ENCODE measurements at places on chromosomes 13 and 19.

GRCh38 chr19:5977222-5977784 is 637 bp downstream of the RANBP3 start:
- no peak for DNase-seq

- DNase-seq: no peak
These were observed 606.0 kb downstream of the EFNB2 start for GRCh38 chr13:105929505-105929904.

DNA sequence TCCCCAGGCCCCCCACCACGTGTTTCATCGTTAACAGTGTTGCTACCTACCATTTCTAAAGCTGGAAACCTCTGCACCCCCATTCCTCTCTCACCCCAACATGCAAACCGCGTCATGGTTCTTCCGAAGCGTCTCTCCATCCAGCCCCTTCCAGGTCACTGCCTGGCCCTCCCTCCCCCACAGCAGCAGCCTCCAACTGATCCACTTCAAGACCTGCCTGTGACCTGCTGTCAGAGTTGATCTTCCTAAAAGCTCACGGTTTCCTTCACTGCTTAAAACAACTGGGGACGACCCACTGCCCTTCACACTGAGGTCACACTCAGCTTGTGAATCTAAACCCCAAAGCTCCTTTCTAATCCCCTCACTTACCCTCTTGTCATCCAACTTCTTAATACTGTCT is 47.7 kb downstream of the STK24 start:
- DNase-seq: no peak

DNA sequence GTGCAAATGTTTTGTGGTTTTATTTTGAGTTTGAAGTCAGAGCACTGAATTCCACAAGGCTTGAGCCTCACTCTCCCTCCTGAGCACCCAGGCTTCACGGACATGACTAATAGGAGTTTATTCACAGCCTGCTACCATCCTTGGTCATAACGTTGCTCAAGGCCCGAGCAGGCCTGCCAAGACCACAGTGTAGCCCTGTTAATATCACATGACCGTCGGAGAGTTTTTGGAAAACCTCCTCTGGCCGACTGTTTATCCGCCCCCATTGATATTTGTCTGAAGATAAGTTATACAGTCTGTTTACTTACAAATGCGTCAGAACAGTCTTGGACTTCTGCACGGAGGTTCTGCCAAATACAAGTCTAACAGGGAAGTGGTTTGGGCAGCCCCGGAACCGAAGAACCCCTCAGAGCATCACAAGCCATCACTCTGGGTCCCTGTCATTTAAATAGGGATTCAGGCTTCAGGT is 89.9 kb downstream of the COL4A2 start:
- DNase-seq: peak; percentile 99

DNA sequence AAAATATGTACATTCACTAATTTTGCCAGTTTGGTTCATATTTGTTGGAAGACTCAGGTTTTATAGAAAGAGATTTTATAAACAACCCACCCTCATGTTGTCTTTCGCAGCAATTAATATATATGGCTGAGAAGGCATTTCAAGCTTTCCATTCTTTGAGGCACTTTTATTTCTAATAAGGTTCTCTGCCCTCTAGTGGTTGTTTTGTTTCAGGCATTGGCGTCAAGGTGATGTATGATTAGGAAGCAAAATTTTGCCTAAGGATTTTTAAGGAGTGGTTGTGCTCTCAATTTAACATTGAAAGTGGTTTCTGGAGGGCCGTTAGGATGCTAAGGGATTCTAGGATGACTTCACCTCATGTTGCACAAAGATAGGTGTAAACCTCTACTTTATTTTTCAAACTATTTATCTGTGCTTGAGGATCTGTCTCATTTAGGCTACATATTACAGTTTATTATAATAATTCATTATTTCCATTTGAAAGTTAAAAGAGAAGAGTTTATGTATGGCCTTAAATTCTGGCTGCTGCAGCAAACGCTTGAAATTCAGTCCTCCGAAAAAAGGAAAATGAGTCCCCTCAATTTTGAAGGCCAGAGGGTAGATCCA is 35.9 kb downstream of the OXGR1 start:
- DNase-seq: peak; percentile 36

GRCh38 chr13:23456437-23457210 is 23.1 kb upstream of the SACS start:
- no peak for DNase-seq

GRCh38 chr13:77514336-77514726 is 21.2 kb upstream of the SCEL start:
- DNase-seq: no peak

GRCh38 chr13:30577401-30577852 is 40.3 kb upstream of the USPL1 start:
- no peak for DNase-seq

DNA sequence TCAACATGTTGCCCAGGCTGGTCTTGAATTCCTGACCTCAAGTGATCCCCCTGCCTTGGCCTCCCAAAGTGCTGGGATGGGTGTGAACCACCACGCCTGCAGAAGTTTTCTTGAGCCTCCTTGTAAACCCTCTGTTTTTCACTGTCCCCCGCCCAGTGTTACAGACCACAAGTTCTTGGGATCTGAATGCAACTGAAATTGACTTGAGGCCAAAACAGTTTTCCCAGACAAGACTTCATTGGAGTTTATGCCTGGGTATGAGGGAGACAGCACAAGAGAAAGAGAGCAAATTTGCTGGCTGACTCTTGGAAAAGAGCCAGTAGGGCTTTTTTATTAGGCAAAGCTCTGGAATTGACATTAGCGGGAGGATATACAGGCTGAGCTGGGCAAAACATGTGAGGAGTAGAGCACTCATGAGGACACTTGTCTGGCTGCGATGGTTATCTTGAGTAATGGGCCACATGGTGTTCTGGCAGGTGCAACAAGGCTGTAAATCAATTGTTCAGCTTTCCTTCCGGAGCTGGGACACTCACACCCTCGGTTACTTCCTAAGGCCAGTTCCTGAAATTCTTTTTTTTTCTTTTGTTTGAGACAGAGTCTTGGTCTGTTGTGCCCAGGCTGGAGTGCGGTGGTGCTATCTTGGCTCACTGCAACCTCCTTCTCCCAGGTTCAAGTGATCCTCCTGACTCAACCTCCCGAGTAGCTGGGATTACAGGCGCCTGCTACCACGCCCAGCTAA is 12.7 kb upstream of the HNRNPL start:
- peak; percentile 97 for DNase-seq

GRCh38 chr19:58429745-58430144 is 10.2 kb downstream of the ZNF132 start:
- DNase-seq: no peak

DNA sequence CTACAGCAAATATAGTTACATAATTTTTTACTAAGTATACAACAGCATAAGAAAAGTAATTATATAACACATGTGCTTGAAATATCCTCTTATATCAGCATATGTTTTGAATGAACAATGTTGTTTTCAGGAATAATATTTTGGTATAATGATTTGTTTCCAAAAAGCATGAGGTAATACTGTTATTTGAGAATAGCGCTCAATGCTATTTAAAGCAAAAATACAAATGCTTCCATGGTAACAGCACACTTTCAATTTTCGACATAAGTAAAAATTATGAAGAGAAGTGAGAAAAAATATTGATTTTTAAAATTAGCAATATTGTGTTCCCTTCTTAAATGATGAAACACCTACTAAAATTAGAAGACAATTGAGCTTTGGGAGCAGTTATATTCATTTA is 715.9 kb upstream of the ATXN8OS start:
- no peak for DNase-seq

DNA sequence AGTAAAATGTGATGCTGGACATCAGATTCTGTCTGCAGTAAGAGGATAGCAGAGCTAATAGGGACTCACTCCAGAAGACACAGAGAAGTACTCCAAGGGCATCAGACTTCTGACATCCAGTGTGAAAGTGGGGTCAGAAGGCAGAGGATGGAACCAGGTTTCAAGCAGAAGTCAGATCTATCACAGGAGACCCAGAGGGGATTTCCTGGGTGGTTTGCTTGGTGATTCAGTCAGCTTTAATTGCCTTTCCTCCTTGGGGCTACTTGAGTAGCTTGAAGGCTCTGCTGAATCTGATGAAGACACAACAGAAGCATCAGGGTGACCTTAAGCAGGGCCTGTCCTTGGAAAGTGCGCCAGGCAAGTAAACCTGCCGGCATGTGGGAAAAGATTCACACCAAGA is 300.6 kb downstream of the COG6 start:
- DNase-seq: no peak

DNA sequence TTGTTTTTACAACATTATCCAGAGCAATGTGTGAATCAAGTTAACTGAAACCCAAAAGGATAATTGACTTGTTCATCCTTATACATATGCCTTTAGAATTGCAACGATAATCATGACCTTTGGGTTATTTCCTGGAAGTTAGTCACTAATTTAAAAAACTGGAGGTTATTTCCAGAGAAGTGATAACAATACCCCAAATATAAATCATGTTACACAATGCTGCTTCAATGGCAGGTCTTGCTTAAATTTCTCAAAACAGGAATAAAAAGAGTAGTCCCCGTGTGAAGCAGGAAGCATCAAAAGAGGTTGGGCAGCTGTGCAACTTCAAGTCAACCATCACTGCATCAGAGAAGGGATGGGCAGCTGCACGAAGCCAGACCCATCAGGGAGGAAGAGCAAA is 134.4 kb downstream of the EFNB2 start:
- DNase-seq: no peak

DNA sequence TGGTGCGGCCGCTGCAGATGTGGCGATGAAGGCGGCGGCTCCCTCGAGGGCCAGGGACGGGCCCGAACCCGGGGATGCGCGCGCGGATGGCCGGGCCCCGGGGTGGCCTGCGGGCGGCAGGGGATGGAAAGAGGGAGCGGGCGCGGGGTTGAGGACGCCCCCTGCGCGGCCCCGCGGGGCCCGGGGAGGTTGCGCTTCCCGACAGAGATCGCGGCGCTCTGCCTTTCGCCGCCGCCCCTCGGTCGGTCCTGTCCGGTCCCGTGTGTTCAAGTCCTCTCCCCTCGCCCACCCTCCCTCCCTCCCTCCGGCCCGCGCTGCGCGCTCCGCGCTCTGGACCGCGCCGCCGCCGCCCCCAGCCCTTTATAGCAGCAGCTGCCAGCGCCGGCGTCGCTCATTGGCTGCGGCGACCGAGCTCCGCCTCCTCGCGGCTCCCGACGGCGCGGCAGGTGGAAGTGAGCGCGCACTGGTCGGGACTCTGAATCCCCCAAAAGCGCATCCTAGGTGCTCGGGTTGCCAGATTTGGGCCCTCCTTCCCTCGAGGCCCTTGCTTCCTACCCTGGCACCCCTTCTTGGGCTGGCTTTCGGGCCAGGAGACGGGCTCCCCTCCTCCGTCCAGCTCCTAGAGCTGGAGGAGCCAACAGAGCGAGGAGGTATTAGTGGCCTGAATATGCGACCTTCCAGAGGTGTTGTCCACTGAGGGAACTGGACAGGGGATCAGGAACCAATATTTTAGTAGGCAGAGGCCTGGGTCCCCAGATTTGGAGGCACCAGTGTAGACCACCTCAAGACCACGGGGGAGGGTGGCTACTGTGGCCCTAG is at the start of gene ELAVL3:
Gene ELAVL3 (minus strand): TSS at position 332 of the 819 bp plus-strand sequence. CDS start 438 bp downstream, outside the sequence.
- no peak for DNase-seq

- peak; percentile 7 for DNase-seq
These were observed 1984.4 kb downstream of the OLFM4 start for GRCh38 chr13:55013051-55013450.

DNA sequence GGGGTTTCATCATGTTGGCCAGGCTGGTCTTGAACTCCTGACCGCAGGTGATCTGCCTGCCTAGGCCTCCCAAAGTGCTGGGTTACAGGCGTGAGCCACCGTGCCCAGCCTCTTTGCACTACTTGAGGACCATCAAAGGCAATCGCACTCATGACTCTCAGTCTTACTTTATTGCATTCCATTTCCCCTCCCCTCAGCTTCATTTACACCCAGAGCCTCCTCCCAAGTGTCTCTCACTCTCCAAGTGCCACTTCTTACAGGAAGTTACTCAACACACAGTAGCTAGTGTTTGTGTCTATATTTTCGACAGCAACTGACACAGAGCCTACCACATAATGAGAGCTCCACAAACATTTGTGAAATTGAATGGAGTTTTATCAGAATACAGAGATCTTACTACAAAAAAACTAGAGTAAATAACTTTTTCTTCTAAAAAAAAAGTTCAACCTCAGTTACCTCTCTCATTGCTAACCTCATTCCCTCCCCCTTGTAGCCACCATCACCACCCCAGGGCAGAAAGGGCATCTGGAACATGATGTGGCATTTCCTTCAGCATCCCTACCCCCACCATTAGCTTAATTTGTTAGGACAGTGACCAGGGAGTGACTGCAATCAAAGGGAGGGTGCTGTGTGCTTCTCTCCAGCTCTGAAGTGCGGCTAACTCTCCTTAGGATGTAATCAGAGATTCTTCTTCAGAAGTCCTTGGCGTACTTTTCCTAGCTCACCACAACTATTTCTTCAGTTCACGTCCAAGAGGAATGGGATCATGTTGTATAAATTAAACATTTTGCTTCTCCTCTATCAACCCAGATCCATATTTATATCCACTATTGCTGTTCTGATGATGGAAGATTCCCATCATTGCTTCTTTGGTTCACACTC is 17.0 kb upstream of the RUBCNL start:
- peak; percentile 23 for DNase-seq

DNA sequence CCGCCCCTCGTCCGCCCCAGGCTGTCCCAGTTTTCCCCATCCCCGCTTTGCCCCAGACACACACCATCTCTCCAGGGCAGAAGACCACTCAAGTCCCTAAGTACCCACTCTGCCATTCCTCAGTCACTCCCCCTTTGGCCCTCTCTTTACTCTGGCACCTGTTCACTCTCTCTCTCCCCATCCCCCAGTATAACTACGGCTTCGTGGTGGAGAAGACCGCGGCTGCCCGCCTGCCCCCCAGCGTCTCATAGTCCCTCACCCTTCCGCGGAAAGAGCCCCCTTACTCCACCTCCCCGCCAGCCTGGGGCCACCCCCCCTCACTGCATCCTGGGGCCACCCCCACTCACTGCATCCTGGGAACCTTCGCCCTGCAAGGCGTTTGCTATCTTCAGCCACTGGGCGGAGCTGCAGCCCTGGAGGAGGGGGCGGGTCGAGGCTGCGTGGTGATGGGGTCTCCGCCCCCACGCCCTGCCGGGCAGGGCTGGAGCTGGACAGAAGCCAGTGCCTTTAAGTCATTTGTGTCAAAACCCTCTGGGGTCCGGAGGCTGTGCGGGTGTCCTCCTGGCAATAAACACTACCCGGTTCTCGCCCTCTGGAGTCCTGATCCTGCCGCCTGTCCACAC is 5.0 kb downstream of the MVB12A start:
- peak; percentile 45 for DNase-seq

DNA sequence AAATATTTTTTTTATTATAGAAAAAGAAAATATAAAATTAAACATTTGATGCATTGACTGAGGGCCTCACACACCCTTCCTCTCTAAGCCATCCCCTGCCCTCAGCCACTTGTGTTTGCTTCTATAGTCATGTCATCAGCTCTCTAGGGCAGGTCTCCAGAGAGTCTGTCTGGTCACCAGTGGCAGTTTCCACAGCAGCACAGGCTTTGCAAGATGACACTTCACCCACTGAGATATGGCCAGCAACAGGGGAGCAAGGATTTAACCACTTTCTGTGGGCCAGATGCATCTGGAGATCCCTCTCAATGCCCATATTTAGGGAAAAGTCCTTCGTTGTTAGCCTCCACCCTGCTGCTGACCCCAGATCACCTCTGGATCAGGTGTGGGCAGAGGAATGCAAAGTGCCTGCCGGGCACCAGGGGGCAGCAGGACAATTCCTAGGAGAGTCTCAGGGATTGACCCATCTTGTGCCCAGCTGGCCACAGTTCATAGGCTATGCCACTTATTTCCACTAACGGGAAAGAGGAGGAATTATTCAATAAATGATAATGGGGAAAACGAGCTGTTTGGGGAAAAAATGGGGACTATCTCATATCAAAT is 4.8 kb downstream of the ABCC4 start:
- DNase-seq: no peak

GRCh38 chr13:35552172-35552844 is 75.8 kb upstream of the MAB21L1 start:
- DNase-seq: no peak

Measured in umbilical cord (tissue), 2 donors.